ENCODE measurements at places on chromosomes 6 and 20.

DNA sequence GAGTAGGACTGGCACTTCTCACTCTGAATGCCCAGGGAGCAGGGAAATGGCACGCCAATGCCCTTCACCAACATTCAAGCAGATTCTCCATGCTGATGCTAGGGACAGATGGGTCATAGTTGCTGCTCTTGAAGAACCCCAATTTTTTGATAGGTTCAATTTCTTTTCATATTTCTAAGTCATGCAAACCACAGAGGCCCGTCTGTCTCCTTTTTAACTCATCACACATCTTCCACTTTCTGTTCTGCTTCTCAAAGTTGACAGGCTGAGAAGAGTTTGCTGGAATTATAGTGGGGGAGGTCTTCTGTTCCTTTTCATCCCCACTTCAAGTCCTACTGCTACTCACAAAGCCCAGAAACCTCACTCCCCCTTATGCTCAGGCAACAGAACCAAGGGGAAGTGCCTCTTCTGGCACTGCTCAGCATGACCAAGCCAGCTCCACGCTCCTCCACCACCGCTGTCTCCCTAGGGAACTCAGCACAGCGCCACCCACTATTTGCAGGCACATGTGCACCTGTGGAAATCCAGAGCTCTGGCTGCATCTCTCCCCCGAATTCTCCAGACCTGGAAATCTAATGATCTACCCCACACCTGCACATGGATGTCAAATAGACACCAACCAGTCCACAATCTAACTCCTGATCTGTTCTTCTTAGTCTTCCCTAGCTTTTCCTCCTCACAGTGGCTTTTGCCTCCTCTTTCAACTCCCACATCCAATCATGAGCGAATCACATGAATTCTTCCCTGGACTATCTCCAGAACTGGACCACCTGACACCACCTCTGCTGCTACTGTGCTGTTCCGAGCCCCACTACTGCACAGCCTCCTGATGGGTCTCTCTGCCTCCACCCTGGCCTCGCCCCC is 10.7 kb downstream of the ZBTB24 start:
- DNase-seq, result peak; percentile 37

- no peak for DNase-seq
Measured at GRCh38 chr6:147507162-147508041, 1.1 kb upstream of the SAMD5 start.

DNA sequence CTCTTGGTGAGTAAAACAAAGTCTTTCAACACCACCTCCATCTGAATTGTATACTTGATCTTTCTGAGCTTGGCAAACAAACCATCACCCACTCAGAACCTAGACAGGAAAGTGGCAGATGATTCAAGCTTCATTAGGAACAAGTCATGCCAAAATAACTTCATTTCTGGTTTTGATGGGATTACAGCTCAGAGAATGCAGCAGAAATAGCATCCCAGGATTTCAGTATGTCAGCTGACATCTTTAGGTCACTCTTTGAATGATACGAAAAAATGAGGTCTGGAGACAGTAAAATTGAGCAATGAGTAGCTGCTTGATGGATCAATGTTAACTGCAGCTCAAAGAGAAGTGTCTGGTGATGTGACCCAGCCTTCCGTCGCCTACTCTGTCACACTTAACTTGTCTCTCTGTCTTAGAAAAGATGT is 92.4 kb downstream of the GJA10 start:
- DNase-seq, result no peak

DNA sequence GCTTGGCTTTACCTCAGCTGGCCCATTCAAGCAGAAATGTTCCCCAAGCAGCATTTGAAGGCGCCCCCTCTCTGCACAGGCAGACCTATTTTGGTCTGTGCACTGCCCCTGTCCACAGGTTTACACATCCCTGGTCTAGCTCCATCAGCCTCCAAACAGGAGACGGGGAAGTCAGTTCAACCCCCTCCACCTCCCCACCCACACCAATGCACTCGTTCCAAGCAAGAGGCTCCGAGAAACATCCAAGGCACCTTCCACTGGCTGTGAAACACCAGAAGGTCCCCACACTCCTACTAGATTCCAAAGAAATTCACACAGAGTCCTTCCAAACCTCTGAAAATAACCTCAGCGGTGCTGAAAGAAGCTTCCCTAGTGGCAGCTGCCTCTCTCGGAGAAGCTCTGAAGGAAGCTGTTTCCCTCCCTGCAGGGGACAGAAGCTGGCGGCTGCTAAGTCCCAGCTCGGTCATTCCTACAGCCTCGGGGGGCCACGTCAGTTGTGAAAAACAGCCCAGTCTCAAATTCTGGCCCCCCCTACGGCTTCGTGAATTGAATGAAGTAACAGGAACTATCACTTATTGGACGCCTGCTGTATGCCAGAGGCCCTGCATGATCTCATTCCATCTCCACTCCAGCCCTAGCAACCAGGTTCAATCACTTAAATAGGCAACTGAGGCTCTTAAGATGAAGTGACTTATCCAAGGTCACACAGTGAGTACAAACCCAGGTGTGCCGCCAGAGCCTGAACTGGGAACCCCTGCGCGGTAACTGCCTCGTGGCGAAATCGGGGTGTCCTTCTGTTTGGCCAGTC is 815 bp downstream of the SPATA2 start:
- no peak for DNase-seq

GRCh38 chr20:63963784-63964301 is 5.9 kb downstream of the ZNF512B start:
- DNase-seq, result no peak

DNA sequence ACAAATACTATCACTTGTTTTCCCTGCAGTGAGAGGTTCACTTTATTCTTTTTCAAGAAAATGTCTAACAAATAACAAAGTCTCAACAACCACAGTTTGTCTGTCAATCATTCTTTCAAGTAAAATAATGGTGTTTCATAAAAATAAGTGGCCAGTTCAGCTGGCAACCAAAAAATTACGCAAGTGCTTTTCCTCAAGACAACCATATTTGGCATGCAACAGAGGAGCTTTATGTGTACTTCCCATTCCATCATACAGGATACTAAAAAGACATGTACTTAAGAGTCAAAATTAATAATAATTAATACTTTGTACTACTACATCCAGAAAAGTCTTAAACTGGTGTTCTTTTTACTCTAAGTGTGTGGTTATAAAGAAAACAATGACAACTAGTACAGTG is 34.6 kb downstream of the ATG5 start:
- DNase-seq, result no peak

DNA sequence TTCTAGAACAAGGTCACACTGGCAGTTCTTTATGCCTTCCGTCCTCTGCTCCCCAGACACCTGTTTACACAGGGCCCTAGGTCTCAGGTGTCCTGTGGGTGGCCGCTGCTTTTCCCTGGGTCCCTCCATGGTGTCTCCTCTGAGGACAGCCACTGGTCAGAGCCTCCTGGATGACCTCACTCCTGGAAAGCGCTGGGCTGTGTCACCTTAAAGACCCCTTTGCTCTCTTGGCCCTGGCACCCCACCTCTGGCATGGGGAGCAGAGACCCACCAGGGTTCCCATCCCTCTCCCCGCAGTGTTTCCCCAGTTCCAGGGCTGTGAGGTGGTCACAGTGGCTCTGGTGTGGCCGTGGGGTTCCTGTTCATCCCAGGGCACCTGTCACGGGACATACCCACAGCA is 33.9 kb downstream of the NTSR1 start:
- no peak for DNase-seq

DNA sequence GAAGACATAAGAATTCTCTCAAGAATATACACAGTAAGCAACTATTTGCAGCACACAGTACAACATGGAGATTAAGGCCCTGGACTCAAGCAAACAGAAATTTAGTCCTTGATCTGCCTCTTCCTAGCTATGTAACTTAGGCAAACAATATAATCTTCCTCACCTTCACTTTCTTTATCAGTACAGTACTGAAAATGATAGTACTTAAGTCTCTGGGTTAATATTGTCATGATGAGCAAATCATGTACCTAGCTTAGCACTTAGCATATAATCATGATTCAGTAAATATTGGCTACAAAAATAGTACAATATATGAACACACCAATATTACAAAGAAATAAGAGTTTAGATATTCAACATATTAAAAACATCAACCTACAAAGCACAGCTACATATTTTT is 320.5 kb downstream of the HACE1 start:
- no peak for DNase-seq

DNA sequence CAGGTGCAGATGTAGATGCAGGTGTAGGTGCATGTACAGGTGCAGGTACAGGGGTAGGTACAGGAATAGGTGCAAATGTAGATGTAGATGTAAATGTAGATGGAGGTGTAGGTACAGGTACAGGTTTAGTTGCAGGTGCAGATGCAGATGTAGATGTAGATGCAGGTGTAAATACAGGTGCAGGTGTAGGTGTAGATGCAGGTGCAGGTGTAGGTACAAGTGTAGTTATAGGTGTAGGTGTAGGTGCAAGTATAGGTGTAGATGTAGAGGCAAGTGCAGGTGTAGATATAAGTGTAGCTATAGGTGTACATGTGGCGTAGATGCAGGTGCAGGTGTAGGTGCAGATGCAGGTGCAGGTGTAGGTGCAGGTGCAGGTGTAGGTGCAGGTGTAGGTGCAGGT is 34.2 kb upstream of the CDH4 start:
- no peak for DNase-seq

DNA sequence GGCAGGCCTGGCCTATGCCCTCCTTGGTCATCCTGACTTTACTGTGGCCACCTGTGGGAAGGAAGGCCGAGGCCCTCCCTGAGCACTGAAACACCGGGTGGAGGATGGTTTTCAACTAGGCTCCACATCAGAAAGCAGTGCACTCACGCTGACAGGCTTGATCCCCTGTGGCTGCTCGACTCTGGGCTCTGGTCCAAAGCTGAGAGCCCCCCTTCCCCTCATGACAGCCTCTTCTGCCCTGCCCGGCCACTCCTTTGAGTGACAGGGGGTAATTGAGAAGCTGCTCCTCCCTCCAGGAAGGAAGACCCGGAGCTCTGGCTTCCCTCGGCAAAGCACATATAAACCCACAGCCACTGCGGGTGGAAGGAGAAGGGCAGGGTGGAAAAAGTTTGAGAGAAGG is 43.6 kb downstream of the MUC22 start:
- no peak for DNase-seq

GRCh38 chr20:48822178-48822577 is 5.6 kb downstream of the PREX1 start:
- DNase-seq, result no peak

GRCh38 chr6:116251568-116252384 is 2.1 kb downstream of the TSPYL4 start:
- DNase-seq, result no peak
